ENCODE measurements at places on chromosomes 6 and 20. TPM values are rescaled to one million over a fixed set of nuclear protein-coding genes. Genes with fewer than 3 reads are reported as not detected.

GRCh38 chr20:61980647-61981583 lies 84.8 kb downstream of the TAF4 start:
- no peak for DNase-seq

DNA sequence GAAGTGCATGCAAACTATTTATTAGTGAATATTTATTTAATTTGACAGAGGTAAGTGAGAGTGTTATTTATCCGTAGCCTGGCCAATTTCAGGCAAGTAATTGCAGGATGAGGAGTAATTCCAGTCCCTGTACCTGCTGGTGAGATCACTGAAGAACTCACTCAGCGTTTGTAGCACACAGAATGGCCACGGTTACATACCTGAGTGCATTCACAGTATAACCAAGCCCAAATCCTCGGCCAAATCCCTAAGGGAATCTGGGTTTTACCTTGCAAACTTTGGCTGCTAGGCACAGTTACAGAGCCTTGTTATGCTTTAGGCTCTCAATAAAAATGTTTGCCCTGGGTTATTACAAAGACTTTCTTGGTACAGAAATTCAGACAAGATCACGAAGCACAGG lies 93.3 kb downstream of the KCNQ5 start:
- no peak for DNase-seq

DNA sequence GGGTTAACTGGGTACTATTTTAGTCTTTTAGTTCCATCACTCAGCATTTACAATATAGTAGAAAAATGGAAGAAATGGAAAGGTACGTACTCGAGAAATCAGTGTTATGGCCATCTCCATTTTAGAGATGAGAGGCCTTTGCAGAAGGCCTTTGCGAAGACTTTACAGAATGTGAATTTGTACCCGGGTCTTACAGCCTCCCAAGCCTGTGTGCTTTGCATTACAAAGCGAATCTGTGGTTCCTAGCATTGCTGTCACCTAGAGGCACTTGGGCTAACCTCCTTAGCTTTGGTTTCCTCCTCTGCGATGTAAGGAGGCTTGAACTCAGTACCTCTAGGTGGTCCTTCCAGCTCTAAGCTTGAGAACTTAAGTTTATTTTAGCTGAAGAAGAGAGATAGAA lies 10.9 kb downstream of the VAPB start:
- DNase-seq: no peak

EZR gene
- 47.4 TPM for total RNA-seq

GRCh38 chr6:53887316-53887715 lies 92.5 kb downstream of the LRRC1 start:
- DNase-seq: no peak
